ENCODE measurements at places on chromosomes 16 and 17.
A peak's percentile ranks its signal among the peaks of the same experiment; 100 is the strongest.

DNA sequence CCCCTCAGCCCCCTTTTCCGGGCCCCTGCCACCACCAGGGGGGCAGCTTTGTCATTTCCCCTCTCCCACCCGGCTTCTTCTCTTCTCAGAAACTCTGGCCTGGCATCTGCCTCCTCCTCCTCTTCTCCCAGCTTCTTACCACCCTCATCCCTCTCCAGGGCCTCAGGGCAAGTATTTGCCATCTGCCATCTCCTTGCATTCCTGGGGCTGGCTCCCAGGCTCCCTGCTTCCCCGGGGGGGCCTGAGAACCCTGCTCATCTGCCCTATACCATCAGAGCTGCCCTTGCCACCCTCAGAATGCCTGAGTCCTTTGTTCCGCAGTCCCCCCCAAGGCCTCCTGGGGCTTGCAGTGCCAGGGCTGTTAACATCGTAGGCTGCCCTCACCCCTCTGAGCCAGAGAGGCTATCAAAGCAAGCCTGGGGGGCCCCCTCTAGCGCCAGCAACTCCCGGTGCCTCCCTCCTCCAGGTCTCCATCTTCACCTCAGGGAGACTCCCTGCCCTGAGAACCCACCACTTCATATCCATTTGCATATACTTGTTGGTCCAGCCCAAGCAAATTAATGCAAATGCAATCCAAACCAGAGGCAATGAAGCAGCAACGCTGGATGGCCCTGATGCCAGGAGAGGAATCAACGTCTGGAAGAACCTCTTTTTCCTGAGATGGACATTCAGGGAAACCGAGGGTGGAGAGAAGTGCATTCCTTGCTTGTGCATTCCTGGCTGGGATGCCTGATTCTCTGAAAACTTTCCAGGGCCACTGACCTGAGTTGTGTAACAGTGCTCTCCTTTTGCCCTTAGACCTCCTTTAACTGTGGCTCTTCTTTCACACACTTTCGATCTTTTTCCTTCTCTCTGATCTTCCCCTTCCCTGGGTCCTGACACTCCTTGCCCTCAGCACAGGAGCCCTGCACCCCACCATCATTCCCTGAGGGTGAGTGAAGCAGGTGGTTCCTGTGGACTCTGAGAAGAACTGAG, 20.7 kb upstream of the SP2 start:
- no peak for DNase-seq

DNA sequence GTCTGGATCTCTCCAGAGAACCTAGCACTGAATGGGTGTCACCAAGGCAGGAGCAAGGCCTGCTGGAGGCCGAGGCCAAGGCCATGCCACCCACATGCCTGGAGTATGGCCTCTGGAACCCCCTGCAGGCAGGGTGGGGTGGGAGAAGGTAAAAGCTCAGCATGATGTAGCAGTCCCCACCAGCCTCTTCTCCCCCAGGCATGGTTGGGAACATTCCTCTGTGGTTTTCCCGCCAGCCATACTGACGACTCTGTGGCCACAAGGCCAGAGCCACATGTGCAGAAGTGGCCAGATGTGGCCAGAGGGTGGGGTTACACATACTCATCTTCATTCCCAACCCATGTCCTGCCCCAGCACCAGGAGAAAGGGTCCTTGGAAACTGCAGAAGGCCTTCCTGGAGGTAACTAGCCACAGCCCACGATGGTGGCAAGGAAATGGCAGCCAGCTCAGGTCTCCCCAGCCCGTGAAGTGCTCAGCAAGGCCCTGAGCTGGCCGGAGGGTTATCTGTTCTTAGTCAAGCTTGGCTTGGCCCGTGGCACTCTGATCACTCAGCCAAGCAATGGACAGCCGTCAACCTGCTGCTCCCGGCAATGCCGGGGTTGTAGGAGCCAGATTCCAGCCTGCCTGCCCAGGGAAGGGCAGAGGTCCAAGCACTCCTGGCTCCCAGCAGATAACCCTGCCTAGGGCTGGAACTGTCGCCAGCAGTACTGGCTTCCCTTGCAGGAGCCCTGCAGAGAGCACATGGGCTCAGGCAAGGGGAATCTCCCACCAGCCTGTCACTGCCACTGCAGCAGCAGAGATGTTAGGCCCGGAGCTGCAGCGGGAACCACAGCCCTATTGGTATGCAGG, 26.1 kb downstream of the HDAC5 start:
- DNase-seq: no peak

DNA sequence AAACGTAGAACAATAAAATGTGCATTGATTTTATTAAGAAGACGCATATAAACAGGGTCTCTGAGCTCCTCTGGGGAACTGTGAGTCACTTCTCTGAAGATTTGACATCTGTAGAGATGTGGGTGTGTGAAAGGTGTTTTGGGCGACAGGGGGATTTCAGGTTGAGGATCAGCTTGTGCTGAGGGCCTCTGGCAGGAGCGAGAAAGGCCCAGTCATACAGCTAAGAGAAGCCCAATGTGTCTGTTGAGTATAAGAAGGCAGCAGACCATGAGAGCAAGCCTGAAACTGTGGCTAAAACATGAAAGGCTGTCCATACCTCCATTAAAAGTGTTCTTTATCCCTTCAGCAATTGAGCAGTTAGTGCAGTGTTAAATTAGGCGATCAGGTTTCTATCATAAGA, 406.5 kb upstream of the MON1B start:
- no peak for DNase-seq

GRCh38 chr17:4483012-4483840, 15.5 kb upstream of the SPNS2 start:
- no peak for DNase-seq

DNA sequence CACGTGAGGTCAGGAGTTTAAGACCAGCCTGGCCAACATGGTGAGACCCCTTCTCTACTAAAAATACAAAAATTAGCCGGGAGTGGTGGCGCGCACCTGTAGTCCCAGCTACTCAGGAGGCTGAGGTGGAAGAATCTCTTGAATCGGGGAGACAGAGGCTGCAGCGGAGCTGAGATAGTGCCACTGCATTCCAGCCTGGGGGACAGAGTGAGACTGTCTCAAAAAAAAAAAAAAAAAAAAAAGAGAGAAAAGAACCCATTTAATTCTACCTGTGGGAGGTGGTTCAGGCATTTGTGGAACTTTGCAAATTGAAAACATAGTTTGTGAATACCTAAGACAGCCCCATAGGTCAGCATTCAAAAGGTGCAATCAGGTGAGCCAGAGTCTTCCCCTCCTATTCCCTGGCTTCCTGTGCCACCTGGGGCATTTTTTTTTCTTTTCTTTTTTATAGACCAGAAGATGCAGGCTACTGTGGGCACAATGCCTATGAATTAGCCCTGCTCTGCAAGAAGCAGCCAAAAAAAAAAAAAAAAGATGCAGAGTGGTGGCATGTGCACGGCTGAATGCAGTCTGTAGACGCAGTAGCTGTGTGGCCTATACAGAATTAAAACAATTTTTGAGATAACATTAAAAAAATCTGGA, 9.1 kb upstream of the SOCS3 start:
- no peak for DNase-seq

- DNase-seq: peak; percentile 70
Measured at GRCh38 chr16:29899516-29900101, at the start of gene SEZ6L2. SEZ6L2 (minus strand) TSS chr16:29899550; CDS start chr16:29899019, 531 bp downstream.

DNA sequence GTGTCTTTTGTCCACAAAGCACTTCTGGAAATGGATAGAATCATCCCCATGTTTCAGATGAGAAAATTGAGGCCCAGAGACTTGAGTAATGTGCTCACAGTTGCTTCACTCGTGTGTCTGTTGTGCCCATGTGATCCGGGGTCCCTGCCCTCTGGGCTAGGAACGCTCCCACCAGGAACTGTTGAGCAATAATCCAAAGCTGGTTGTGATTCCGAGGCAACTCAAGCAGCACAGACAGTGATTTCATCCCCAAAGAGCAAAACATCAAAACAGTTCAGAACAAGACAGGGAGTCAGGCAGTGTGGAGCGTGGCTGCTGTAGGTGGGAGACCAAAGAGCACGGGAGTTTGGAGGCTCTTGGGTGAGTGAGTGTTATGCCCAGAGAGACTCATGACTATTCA, 205.0 kb upstream of the ASIC2 start:
- DNase-seq: no peak

- no peak for DNase-seq
Measured at GRCh38 chr16:22010902-22011301, 3.0 kb downstream of the MOSMO start.

DNA sequence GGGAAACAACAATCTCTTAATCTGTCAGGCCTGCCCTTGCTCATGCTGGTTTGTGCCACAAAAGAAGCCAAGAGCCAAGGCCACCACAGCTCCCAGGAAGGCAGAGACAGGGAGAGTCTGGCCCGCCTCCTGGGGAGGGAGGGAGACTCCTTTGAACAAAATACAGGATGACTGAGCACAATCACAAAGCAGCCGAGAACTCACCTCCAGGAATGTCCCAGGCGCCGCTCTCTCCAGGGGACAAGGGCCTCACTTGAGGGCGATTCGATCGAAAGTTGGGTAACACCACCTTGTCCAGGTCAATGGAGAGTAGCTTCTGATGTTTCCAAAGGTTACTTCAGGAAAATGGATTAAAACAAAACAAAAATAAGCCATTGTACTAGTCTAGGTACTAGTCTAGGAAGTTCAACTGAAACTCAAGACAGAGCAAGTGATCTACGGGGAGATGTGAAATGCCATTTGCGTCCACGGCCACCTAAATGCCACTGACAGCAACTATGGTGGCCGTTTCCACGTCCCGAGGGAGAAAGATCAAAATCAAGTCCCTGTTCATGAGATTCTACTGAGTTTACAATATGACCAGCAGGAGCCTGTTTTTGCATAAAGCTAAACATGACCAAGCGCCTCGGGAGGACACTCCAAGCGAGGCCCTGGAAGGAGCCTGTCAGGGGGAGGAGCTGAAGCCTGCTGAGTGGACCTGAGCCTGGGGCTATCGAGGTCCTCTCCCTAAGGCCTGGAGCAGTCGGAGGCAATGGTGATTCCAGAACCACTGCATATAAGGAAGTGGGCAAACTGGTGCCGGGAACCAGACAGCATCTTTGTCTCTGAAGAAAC, 13.4 kb upstream of the SLC38A8 start:
- no peak for DNase-seq

- no peak for DNase-seq
Measured at GRCh38 chr17:80419255-80419654, 4.3 kb downstream of the ENDOV start.

DNA sequence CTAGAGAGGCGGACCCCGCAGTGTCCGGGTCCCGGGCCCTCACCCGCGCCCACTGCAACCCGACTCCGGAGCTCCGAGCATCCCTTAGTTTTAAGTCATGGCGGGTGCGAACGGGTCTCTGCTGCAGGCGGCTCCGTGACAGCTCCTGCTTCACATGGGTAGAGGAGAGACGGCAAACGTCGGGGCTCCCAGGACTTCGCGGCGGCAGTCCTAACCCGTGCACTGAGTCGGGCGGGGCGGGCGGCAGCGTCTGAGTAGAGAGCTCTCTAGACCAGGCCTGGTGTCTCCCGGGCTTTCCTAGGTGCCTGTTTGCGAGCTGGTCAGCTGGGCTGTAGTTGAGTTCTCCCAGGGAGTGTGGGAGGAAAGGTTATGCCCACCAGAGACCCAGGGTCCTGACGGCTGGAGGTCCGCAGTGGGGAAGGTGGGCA, 345 bp downstream of the TSC2 start:
- DNase-seq: no peak

DNA sequence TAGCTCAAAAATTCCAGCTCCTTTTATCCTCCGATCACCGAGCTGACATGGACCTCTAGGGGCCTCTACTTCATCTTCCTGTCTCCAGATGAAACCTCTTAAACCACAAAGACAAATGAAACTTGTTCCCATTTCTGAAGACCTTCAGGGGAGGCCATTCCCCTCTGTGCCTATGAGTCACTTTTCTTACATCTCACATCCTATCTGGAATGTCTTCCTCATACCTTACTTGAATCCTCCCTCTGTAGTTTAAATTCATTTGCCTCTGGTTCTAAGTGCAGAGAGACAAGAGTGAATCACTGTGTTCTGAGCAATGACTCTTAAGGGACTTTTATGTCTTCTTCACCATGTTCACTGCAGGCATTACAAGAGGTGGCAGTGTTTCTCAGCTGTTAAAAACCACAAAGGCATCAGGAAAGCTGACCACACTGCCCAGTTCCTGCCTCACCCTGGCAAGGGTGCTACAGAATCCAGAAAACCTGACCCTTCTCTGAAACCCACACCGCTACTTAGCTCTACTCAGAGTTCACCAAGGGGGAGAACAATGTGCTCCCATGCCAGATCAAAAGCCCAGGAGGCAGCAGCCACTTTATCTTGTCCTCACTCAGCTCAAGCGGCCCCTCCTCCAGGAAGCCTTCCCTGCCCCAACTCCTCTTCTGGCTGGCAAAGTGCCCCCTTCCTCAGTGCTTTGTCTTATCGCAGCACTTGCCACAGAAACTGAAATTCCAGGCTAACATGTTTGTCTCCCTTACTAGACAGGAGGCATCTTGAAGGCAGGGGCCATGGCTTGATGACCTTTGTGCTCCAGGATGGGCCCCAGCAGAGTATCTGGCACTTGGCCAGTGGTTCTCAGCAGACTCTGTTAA, 6.4 kb downstream of the CUEDC1 start:
- no peak for DNase-seq

- DNase-seq: no peak
Measured at GRCh38 chr17:45129940-45130680, 2.2 kb downstream of the PLCD3 start.

DNA sequence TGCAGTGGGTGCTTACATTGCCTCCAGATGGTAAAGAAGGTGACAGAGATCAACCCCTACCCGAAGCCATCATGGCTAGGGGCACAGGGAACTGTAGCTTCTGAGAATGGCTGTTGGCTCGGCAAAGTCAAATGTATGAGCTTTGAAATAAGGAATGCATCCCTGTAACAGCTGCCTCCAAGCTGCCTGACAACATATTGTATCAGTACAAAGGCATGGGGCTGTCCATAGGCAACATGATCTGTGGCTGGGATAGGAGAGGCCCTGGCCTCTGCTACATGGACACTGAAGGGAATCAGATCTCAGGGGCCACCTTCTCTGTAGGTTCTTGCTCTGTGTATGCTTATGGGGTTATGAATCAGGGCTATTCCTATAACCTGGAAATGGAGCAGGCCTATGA, 119.2 kb upstream of the NETO2 start:
- DNase-seq: no peak

DNA sequence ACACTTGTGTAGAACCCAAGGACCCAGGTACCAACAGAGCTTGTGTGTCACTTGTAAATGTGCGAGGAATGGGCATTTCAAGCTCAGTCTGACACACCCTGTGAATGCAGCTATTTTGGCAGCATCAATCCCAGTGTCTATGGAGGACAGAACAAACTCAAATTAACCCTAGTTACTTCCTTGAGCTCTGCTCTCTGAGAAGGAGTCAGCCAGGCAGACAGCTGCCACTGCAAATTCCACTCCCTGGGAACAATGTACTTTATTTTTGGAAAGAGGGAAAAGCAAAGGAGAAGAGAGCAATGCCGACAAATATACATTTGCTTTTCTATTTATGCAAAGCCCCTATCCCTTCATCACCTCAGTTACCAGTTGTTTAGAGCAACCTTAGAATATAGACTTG, 48.4 kb upstream of the NOG start:
- DNase-seq: no peak

DNA sequence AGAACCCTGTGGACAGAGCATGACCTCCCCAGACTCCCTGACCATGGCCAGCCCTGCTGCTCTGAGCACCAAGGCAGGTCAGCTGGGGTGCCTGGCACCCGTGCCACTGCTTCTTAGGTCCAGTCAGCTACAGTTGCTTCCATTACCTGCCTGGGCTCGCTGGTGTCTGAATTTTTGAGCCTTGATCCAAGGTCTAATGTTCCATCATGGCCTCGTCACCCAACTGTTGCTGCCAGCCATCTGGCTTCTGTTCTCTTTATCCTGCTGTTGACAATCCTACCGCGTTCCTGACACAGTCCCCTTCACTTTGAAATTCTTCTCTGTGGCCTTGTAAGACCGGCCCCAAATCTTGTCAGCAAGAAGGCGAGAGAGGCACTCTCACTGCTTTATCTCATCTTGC, 16.7 kb downstream of the GLYR1 start:
- DNase-seq: no peak
